ENCODE measurements at places on chromosomes 12 and 14.

- no peak for DNase-seq
Observed at GRCh38 chr12:108605000-108605689, 7.3 kb upstream of the TMEM119 start.

DNA sequence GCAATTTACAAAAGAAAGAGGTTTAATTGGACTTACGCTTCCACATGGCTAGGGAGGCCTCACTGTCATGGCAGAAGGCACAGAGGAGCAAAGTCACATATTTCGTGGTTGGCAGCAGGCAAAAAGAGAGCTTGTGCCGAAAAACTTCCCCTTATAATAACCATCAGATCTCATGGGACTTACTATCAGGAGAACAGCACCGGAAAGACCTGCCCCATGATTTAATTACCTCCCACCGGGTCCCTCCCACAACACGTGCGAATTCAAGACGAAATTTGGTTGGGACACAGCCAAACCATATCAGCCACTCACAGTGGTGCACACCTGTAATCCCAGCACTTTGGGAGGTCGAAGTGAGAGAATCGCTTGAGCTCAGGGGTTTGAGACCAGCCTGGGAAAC is 68.5 kb downstream of the FBXL14 start:
- no peak for DNase-seq

GRCh38 chr12:45938566-45938965 is 51.8 kb downstream of the SCAF11 start:
- no peak for DNase-seq

GRCh38 chr12:103140286-103140685 is 182.8 kb downstream of the ASCL1 start:
- no peak for DNase-seq

DNA sequence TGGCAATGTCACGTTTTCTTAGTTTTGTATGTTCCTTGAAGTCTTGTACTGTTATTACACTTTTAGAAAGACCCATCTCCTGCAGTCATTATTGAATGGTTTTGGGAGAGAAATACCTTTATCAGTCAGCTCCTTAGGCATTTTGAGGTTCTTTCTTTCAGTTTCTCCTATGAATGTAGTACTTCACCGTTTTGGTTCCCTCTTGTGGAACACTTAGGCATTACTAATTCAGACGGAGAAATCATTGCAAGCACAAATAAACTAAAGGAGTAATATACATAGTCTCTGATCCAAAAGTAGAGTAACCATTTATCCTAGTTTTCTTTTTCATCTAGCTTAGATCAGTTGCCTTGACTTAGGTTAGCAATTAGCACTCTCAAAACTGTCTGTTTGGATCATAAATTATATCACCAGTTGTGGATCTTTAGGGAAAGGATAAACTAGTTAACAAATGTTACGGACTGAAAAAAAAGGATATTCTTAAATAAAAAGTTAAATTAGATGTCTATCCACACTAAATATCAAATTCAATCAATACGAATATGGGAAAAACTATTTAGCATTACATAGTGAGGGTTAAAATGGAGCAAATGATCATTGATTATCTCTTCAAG is 1538.3 kb upstream of the SEL1L start:
- peak; percentile 66 for DNase-seq

DNA sequence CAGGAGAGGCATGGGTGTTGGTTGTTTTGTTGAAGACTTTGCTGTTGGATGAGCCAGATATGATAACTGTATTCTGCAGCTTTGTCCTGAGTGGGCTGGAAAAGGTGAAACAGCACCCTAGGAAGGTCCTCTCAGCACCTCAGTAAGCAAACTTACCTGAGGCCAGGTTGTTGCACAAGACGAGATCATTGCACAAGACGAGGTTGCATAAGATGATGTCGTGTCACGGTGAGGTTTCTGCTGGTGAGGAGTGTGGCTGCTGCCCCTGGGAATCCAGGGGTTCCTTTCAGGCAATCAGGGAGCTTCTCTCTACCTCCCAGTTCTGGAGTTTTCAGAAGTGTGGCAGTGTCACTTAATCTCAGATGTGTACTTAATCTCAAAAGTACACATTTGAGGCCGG is 85.6 kb downstream of the GLT1D1 start:
- DNase-seq: no peak

All from NCI-H1694 (cell line).